ENCODE measurements at places on chromosomes 1 and 21.

DNA sequence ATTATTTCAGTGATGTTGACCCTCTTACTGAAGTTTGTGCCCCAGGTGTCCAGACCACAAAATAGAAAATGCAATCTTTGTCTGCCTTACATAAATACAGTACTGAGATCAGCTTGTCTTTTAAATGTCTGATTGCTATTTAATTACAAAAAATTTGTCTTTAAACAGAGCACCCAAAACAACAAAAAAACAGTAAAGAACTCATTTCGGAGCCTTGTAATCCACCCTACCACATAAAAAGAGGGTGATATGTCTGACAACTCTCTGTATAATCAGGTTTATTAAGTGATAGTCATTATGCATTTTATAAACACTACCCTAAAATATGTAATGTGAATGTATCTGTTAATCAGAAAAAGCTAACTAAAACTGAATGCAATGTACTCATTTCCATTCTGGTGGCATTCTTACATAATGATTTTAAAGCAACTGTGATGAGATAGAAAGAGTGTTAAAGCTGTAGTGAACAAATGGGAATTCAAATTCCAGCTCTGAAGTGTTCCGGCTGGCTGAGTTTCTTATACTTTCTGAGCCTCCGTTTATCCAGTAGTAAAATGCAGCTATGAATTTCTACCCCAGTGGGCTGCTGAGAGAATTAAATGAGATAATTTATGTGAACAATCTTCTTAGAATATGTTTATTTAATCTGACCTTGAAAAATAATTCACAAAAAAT is 486.6 kb downstream of the USP25 start:
- no peaks in the 10 kb centered on the region for H3K4me1 ChIP-seq
- no peak overlapping the region for H3K4me3 ChIP-seq
- no peak for DNase-seq

- H3K4me3 ChIP-seq, result no peak overlapping the region
- H3K4me1 ChIP-seq, result no peaks in the 10 kb centered on the region
- no peaks in the 10 kb centered on the region for H3K27me3 ChIP-seq
- no peaks in the 10 kb centered on the region for H3K36me3 ChIP-seq
- DNase-seq, result no peak
Measured at GRCh38 chr1:111631502-111631901, 11.9 kb downstream of the RAP1A start.

GRCh38 chr1:246280551-246280950 is 226.5 kb downstream of the SMYD3 start:
- H3K27ac ChIP-seq, result no peak overlapping the region
- H3K4me1 ChIP-seq, result no peaks in the 10 kb centered on the region
- H3K4me3 ChIP-seq, result no peak overlapping the region
- no peaks in the 10 kb centered on the region for H3K27me3 ChIP-seq
- H3K36me3 ChIP-seq, result no peaks in the 10 kb centered on the region

- DNase-seq, result no peak
- H3K36me3 ChIP-seq, result no peaks in the 10 kb centered on the region
- no peaks in the 10 kb centered on the region for H3K27me3 ChIP-seq
Measured at GRCh38 chr1:192524223-192524622, 51.4 kb upstream of the RGS1 start.

- H3K27ac ChIP-seq, result no peak overlapping the region
- no peak overlapping the region for H3K4me3 ChIP-seq
- H3K27me3 ChIP-seq, result no peaks in the 10 kb centered on the region
- no peaks in the 10 kb centered on the region for H3K36me3 ChIP-seq
Measured at GRCh38 chr1:74858136-74858535, 125.2 kb downstream of the TYW3 start.

DNA sequence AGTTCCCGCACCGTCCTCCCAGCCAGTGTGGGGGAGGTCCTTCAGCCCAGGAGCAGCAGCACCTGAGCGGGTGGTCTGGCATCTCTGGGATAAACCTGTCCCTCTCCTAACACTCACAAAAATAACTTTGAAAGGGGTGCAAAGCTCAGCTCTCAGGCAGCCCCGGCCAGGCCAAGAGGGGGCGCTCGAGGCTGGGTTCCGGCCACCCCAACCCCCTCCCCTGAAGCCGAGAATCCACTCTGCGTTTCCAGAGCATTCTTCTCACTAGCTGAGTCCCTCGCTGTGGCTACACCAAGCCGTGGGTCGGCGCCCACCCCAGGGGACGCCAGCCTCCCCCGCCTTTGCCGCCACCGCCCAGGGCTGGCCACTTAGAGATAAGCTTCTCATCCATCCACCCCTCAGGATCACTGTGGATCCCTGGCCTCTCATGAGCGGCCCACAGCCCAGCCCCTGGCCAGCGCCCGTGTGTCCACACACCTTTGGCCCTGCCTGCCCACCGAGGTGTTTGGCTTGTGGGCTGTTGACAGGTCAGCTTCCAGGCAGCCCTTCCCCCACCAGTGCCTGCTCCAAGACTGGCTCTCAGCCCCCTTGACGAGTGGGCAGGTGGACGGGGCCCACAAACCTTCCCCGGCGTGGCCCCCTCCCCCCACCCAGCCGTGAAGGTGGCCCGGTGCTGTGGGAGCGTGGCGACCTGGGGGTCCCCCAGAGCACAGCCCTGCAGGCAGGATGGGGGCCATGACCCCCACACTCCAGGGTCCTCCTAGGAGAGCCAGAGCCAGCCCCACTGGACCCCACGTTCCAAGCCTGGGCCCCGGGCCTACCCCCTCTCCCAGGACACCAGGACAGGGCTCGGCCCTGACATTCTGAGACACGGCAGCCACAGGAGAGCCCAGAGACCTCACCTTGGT is 1.9 kb downstream of the FTCD start:
- no peak overlapping the region for H3K4me3 ChIP-seq
- peaks cover 14% of the 10 kb centered on the region for H3K4me1 ChIP-seq
- no peaks in the 10 kb centered on the region for H3K36me3 ChIP-seq
- no peak overlapping the region for H3K27ac ChIP-seq
- peak; percentile 57 for DNase-seq

GRCh38 chr1:184027826-184028695 is 9.5 kb downstream of the COLGALT2 start:
- no peak overlapping the region for H3K27ac ChIP-seq
- no peaks in the 10 kb centered on the region for H3K27me3 ChIP-seq

DNA sequence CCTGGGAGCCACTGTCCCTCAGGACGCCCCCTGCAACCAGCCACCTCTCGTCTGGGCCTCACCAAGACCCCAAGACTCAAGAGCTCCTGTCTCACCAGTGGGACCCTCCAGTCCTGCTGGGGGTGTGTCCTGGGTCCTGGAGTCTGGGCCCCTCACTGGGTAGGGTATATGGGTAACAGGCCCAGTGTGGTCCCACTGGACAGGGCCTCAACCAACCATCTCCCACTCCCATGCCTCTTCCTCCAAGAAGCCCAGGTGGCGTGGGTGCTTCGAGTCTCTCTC is 725 bp upstream of the VWA1 start:
- H3K4me1 ChIP-seq, result peaks cover 89% of the 10 kb centered on the region
- H3K36me3 ChIP-seq, result no peaks in the 10 kb centered on the region

DNA sequence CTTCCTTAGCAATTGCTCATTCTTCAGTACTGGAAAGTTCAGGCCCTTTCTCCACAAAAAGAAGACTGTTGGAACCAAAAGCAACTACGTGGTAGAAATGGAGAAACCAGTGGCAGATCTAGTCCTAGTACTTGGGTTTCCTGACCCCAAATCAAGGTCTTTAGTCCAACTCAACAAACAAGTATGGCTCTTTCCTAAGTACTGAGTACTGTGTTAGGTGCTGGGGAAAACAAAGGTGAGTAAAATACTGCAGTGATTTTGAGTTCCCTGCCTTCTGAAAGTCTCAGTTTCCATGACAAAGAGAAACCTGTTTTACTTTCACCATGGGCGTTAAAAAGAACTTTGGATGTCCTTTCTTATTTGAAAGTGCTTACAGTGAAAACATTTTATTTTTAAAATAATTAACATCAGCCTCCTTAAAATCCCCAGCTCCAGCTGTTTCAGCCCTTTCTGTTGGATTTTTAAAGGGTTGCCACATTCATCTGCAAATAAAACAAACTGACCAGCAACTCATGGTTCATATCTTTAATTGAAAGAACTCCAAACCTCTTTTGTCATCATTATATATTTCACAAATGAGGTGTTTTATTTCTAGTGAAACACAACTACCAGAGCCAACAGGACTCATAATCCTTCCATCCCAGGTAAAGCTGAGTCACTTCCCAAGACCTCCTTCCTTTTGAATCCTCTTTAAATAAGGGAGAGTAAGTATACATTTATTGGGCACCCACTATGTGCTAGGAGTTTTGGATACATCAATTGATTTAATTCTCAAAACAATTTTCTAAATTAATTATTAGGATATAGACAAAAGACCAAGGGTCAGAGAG is 35.4 kb downstream of the PLPP3 start:
- H3K4me1 ChIP-seq, result peaks cover 99% of the 10 kb centered on the region
- H3K4me3 ChIP-seq, result no peak overlapping the region
- no peaks in the 10 kb centered on the region for H3K27me3 ChIP-seq
- no peaks in the 10 kb centered on the region for H3K36me3 ChIP-seq
- DNase-seq, result no peak
- H3K27ac ChIP-seq, result peak overlapping the region; percentile 1

- H3K27me3 ChIP-seq, result no peaks in the 10 kb centered on the region
- H3K36me3 ChIP-seq, result no peaks in the 10 kb centered on the region
- no peak overlapping the region for H3K27ac ChIP-seq
Measured at GRCh38 chr1:42889264-42889663, 42.9 kb downstream of the ZNF691 start.

DNA sequence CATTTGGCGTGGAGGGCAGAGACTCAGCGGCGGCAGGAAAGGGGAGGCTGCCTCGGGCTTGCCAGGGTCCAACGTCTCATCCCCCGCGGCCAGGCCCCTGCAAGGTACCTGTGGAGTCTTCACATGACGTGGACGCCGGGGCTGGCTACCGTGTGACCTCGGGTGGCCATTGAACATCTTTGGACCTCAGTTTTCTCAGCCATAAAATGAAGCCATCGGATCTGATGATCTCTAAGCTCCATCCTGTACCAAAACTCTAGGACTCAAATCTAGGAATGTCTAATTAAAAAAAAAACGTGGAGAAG is 141.8 kb upstream of the KCNE2 start:
- no peak overlapping the region for H3K27ac ChIP-seq
- no peaks in the 10 kb centered on the region for H3K4me1 ChIP-seq
- DNase-seq, result no peak
- H3K36me3 ChIP-seq, result no peaks in the 10 kb centered on the region
- no peak overlapping the region for H3K4me3 ChIP-seq

DNA sequence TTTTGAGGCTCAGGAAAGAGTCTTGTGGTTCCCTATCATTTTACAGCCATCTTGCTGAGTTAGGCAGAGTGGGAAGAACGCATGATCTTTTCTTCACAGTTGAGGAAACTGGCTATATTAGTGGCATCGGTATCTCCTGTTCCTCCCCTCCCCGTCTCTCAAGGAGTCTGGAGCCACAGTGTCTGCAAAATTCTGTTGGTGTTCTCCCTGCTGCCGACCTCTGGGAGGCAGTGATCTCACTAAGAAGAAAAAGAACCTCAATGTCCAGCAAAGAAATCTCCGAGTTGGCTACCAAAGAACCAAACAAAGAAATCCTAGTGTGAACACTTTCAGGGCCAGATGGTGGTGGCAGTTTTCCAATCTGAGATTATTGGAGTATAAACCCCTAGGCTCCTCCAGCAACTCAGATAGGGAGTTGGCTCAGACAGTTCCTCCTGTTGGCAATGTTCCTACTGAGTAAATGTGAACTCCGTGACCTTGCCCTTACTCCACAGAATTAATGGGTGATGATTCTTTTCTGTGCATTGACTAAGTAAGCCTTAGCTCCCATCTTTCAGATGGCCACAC is 41.2 kb downstream of the PRAMEF20 start:
- no peak overlapping the region for H3K4me3 ChIP-seq
- no peaks in the 10 kb centered on the region for H3K4me1 ChIP-seq
- no peaks in the 10 kb centered on the region for H3K36me3 ChIP-seq
- H3K27ac ChIP-seq, result no peak overlapping the region
- no peak for DNase-seq

DNA sequence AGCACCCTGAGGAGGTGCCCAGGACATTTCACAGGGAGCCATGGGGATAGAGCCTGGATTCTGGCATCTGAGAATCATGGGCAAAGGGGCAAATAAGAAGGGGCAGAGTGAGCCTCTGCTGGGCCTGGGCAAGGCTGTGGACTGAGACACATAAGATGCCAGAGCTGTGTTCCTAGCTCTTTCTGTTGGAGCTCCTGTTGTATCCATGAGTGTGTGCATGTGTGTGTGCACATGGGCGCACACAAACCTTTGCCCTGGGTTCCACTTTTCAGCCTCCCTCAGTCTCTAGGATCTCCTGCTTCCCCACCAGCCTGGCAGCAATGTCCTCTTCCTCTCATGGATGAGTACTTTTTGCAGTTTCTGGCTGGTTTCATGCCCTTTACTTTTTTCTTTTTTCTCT is 44.0 kb downstream of the ATF3 start:
- H3K36me3 ChIP-seq, result no peaks in the 10 kb centered on the region
- H3K4me1 ChIP-seq, result no peaks in the 10 kb centered on the region
- no peak overlapping the region for H3K4me3 ChIP-seq
- no peaks in the 10 kb centered on the region for H3K27me3 ChIP-seq
- no peak overlapping the region for H3K27ac ChIP-seq
- no peak for DNase-seq

GRCh38 chr21:43849532-43850299 is 15.3 kb upstream of the AGPAT3 start:
- H3K27me3 ChIP-seq, result no peaks in the 10 kb centered on the region
- H3K27ac ChIP-seq, result no peak overlapping the region
- H3K4me3 ChIP-seq, result no peak overlapping the region
- no peaks in the 10 kb centered on the region for H3K36me3 ChIP-seq
- no peaks in the 10 kb centered on the region for H3K4me1 ChIP-seq
- DNase-seq, result no peak

GRCh38 chr1:162982364-162982763 is 86.8 kb upstream of the RGS4 start:
- H3K4me1 ChIP-seq, result no peaks in the 10 kb centered on the region
- DNase-seq, result no peak
- no peak overlapping the region for H3K27ac ChIP-seq
- H3K36me3 ChIP-seq, result no peaks in the 10 kb centered on the region
- no peak overlapping the region for H3K4me3 ChIP-seq

DNA sequence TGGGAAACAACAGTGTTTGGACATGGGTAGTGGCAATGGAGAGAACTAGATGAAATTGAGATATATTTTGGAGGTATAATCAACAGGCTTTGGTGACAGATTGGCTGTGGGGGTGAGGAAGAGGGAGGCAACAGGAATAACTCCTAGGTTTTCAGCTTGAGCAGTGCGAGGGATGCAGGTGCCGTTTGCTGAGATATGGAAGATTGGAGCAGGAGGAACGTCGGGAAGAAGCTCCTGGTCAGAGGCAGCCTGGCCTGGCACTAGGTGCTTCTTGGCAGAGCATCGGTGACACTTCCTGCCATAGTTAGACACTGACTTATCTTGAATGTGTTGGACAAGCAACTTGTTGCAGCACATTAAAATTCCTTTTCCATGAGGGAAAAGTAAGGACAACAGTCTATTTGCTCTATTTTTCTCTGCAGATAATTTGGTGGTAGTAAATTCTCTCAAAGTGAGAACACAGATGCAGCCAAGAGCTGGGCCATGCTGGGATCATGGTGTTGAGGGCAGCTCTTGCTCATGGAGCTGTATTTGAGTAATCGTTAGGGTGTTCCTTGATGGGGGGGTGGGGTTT is 21.5 kb upstream of the MYSM1 start:
- no peak overlapping the region for H3K27ac ChIP-seq
- no peak overlapping the region for H3K4me3 ChIP-seq
- no peaks in the 10 kb centered on the region for H3K27me3 ChIP-seq
- no peaks in the 10 kb centered on the region for H3K36me3 ChIP-seq
- DNase-seq, result no peak
- H3K4me1 ChIP-seq, result no peaks in the 10 kb centered on the region

Data from body of pancreas (tissue), 4 donors.